Activated CD8-positive, alpha-beta memory T cell treated with anti-CD3 and anti-CD28 coated beads for 4 hours (primary cell): ENCODE measurements at places on chromosomes 11 and 22.

DNA sequence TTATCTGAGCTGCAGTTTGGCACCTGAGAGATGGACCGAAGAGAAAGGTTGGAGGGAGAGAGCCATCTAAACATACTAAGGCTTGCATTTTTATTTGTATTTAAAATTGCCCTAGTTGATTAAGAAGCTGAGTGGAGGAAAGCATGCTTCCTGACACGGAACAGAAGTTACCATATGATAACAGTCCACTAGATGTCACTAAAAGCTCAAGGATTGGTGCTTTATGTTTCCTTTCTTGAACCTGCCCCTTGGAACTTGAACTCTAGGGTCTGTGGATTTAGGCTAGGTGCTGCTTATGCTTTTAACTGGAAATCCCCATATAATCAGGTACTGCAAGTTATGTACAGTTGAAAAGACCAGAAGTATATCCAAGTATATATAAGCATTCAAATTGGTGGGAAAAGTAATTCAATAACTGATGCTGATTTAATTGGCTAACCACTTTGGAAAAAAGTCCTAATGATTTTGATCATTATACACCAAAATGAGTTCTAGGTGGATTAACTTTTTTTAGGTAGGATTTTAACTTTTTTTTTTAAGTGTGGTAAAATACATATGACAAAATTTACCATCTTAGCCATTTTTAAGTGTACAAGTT is 9.5 kb downstream of the RBMXL2 start:
- no peak for DNase-seq

DNA sequence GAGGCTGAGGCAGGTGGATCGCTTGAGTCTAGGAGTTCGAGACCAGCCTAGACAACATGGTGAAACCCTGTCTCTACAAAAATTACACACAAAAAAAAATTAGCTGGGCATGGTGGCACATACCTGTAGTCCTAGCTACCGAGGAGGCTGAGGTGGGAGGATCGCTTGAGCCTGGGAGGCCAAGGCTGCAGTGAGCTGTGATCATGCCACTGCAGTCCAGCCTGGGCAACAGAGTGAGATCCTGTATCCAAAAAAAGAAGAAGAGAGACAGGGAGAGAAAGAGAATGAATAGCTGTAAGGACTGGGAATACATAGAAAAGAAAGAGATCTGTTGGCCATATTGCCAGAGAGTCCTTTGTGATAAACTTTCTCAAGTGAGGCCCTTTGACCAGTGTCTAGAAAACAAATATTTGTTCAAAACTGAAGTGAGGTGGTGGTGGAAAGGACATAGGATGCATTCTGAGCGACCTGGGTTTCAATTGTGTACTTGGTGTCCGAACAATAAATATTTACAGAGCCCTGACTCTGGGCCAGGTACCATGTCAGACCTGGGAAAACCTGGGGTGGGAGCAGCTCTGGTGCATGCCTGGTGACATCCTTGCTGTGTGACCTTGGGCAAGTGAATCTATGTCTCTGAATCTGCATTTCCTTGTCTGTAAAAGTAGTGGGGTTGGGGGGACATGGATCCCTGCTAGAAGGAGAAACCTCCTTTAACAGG is 89.6 kb upstream of the CRYBB3 start:
- DNase-seq, result no peak

- no peak for DNase-seq
Observed at GRCh38 chr22:24463071-24463760, 31.9 kb upstream of the UPB1 start.

DNA sequence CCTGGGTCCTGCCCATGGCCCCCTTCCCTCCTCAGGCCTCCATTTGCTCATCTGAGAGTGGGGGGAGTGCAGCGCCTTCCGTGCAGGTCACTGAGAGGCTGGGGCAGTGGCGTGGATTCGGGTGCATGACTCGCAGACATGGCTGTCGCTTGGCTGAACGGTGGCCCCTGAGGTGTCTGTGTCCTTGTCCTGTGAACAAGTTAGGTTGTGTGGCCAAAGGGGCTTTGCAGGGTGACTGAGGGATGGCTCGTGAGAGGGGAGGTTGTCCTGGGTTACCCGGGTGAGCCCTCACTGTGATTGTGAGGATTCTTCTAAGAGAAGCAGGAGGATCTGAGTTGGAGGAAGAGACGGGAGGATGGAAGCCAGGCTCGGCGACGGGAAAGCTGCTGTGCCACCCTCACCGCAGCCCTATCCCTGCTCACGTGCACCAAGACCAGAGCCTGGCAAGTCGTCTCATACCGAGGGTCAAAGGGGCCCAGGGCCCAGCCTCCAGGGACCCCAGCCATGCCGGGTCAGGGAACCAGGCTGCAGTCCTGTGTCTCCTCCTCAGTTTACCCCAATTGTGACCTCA is 79.1 kb downstream of the KCNQ1 start:
- DNase-seq, result no peak

- DNase-seq, result no peak
Observed at GRCh38 chr11:45410391-45411227, 124.5 kb upstream of the SYT13 start.

DNA sequence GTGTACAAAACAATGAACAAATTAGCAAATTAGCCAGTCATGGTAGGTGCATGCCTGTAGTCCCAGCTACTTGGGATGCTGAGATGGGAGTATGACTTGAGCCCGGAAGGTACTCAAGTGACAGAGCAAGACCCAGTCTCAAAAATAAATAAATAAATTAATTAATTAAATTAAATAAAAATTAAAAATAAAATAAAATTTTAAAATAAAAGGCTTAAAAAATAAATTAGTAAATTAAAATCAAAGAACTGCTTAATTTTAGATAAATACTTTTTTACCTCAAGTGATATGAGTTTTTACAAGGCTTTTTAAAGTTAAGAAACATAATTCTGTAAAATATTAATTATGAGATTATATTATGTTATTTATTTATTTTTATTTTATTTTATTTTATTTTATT is 50.9 kb upstream of the TSPAN18 start:
- DNase-seq, result no peak

GRCh38 chr11:132171031-132171430 is 800.6 kb downstream of the NTM start:
- DNase-seq, result no peak

DNA sequence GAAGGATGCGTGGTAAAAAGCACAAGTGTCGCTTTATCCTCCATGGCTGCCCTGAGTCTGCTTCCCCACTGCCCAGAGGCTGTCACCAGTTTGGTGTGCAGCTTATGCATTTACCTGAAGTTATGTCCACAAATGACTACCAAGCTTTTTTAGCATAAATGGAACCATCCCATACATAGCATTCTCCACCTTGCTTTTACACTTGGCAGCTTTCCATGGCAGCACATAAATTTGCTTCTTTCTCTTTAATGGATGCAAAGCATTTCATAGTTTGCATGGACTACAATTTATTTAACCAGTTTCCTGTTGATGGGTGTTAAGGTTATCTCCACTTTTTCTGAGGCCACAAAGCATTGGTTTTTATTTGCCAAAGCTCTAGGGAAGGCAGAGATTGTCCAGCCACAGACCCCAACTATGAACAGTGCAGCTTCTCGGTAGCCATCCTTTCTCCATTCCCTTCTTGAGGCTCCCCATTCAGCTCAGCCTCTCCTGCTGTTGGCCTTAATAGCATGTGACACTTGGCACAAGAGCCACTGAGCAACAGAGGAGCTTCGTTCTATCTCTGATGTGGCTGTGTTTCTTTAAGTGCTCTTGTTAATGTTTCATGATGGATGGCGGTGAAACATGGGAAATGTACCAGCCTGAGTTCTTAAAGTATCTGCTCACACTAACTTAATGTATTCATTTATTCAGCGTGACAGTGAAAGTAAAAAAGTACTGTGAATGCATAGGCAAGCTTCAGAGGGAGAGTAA is 59.8 kb upstream of the NAV2 start:
- DNase-seq, result no peak

DNA sequence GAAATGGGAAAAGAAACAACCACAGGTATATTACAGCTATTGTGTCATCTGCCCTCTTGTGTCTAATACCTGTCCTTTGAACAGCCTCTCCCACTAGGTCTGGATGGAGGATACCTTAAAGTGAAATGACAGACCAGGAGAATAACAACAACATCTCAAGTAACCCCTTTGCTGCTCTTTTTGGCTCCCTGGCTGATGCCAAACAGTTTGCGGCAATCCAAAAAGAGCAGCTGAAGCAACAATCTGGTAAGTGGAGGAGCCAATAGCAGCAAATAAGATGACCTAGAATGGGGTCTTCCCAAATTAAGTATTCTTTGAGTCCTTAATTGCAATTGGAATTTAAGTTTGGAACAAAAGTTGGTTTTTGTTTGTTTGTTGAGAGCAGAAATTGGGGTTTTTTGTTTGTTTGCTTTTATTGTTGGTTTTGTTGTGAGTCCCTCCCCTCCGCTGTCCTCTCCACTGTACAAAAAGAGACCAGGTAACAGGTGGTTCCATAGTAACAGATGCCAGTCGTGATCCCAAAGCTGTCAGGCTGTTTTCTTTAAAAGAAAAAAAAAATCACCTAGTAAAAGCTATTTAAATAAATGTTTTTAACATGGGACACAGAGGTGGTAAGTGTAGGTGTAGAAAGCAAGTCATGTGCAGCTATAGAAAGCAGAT is 5.7 kb downstream of the UBE4A start:
- DNase-seq, result no peak

GRCh38 chr11:1807264-1807995 is 27.4 kb upstream of the SYT8 start:
- DNase-seq, result no peak

DNA sequence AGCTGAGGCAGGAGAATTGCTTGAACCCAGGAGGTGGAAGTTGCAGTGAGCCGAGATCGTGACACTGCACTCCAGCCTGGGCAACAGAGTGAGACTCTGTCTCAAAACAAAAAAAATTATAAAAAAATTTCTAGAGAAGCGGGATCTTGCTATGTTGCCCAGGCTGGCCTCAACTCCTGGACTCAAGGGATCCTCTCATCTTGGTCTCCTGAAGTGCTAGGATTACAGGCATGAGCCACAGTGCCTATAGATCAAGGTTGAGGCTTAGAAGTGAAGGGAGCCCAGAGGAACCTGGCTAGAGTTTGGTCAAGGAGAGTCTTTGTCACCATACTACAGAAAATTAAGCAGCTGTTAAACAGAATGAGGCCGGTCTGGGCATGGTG is 1.4 kb upstream of the MCM5 start:
- DNase-seq, result no peak

- no peak for DNase-seq
Observed at GRCh38 chr11:5369789-5370188, 13.8 kb upstream of the OR51M1 start.

DNA sequence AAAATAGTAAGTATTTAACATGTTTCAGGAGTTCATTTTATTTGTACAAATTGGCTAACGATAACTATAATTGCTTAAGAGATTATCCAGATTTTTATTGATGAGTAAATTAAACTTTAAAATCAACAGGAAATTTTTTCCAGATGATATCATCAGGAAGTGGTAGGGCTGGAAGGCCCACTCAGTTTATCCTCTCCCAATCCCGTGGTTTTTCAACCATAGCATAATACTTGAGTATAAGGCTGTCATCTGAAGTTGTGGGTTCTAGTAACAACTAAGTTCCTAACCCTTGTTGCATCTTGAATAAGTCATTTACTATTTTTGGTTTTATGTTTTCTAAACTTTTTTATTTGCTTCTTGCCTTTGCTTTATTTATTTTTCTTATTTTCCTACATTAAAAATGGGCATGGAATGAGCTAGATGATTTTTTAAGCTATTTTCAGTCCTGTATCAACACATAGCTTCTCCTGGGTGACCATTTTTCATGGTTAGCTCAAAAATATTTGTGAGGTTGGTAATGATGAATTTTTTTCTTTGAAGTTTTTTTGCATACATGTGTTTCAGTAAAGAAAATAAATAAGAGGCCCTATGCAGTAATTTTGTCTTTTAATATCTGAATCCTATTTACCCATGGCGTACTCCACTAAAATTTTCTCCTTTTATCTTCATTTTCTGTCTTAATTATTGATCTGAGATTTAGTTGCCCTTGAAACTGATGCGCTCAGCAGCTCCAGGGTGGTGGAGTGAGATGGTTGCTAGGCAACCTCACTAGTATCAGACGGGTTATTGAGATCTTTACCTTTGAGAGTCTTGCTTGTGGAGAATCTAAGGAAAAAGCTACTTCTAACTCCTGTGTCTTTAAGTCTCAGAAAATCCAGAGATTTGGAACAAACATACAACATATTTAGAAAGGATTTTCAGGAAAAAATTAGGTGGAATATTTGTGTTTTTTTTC is 452.0 kb upstream of the CCDC179 start:
- no peak for DNase-seq

GRCh38 chr11:35605706-35606105 is 12.6 kb upstream of the FJX1 start:
- DNase-seq, result no peak

- DNase-seq, result no peak
Observed at GRCh38 chr22:41752011-41752970, 48.2 kb upstream of the CCDC134 start.

- DNase-seq, result no peak
Observed at GRCh38 chr11:35752115-35752514, 89.5 kb downstream of the TRIM44 start.

- no peak for DNase-seq
Observed at GRCh38 chr11:33379947-33380346, 122.8 kb downstream of the HIPK3 start.

GRCh38 chr11:75386942-75387630 is 12.2 kb upstream of the RPS3 start:
- DNase-seq, result no peak

- no peak for DNase-seq
Observed at GRCh38 chr11:22656130-22656529, 10.3 kb upstream of the GAS2 start.

DNA sequence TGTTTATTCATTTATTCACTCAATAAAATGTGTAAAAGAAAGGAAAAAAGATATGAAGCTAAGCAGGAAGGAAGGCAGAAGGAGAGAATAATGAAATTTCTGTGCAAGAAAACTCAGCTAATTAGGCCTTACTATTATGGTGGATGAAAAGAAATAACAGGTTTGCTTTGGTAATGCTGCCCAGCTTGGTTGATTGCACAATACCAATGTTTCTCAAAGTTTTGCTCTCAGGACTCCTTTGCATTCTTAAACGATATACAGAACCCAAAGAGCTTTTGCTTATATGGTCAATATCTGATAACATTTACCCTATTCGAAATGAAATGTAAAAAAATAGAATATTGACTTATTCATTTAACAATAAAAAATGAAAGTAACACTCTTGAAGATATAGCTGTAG is 7.3 kb upstream of the CTSC start:
- DNase-seq, result no peak

DNA sequence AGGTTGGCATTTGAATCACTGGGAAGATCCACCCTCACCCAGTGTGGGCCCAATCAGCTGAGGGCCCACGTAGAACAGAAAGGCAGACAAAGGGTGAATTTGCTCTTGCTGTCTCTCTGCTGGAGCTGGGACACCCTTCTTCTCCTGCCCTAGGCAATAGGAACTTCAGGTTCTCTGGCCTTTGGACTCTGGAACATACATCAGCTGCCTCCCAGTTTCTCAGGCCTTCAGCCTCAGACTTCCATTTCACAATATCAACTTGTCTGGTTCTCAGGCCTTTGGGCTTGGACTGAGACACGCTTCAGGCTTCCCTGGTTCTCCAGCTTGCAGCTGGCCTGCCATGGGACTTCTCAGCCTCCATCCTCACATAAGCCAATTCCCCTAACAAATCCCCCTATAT is 14.7 kb upstream of the ASRGL1 start:
- no peak for DNase-seq
